ENCODE measurements at places on chromosomes 3 and 15.

DNA sequence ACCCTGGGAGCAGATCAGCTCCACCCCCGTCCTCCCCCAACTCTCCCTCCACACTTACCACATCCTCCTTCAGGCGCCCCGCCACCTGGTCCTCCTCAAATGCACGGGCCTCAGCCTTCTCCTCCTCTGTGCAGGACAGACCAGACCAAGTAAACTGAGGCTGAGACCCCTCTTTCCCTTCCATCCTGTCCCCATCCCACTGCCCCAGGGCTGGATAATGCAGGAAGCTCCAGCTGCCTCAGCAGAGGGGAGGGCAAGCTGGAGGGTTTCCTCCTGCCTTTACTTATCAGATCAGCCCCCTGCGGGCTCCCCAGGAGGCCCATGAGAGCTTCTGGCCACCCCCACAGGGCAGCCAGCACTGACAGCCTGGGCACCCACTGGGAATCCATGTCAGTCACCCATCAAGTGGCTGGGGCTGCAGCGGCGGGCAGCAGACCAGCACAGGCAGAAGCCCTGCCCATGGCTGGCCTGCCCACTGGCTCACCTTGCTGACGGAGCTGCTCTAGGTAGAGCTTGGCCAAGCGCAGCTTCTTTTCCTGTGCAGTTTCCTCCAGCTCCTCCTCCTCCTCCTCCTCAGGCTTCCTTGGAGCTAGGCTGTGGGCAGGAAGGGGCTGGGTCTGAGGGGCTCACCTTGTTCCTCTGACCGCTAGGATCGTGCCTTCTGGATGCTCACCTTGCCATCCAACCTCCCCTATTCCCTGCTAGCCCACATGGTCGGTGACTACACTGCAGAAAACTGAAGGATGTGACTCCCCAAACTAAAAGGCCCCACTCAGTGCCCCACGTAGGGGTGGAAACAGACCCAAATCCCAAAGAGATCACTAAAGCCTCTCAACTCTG lies 3.9 kb downstream of the RRP9 start:
- no peak for DNase-seq

DNA sequence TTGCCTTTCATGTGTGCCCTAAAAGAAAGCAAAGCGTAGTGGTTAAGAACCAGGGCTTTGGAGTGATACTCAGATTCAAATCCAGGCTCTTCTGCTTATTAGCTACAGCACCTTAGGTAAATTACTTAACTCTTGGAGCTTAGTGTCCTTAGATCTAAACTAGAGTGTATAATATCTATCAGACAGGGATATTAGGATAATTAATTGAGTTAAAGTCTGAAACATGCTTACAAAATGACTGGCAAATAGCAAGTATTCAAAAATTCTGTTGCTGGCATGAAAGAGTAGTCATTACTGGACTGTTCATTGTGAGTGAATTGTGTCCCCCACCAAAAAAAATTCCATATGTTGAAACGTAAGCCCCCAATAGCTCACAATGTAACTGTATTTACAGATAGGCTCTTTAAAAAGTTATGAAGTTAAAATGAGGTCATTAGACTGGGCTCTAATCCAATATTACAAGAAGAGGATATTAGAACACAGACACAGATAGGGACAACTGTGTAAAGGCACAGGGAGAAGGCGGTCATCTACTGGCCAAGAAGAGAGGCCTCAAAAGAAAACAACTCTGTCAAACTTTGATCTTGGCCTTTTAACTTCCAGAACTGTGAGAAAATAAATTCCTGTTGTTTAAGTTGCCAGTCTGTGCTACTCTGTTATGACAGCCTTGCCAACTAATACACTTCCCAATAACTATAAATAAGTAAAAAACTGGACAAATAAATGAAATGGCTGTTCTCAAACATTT lies 60.4 kb upstream of the LRRC3B start:
- DNase-seq, result no peak

DNA sequence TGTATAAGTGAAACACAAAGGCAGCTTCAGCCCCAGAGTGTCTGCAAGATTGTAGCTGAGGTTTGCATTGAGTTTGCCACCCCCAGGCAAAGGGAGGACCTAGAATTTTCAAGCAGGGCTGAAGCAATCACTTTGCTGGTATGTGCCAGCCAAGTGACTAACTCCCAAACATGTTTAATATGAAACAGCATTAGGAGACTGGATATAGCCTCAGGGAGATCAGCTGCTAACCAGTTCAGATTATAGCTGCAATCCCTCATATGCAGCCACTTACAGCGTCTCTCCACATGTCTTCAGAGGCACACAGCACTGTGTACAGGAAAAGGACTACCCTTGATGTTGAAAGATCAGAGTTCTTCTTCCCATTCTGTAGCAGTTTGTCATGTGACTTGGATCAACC lies 38.4 kb upstream of the PPP2R3A start:
- DNase-seq, result no peak

DNA sequence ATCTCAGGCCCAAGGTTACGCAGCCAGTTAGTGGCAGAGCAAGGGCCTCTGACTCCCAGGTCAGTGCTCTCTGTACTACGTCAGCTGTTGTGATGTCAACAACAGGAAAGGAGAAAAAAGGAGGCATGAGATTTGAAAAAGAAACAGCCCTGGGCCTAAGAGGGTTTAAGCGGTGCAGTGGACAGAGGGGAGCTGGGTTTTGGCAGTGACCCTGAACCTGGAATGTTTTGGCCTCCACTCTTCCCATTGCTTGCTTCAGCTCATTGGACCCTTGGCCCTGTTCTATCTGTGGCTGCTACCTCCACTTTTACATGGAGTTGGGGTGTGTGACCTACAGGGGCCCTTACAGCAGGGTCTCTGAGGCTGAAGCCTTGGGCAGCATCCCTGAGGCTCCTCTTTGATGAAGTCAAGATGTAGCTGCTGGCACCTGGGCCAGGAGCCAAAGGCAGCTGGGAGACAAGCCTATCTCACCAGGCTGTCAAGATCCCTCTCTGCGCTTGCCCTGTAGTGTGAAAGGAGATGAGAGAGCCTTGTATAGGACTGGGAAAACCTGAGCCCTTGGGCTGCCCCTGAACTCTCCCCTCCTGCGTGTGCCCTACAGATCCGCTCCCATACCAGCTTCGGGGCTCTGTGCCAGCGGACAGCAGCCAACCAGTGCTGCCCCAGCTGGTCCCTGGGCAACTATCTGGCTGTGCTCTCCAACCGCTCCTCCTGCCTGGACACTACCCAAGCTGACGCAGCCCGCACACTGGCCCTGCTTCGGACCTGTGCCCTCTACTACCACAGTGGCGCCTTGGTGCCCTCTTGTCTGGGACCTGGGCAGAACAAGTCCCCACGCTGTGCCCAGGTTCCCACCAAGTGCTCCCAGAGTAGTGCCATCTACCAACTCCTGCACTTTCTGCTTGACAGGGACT lies 8.7 kb downstream of the DISP2 start:
- DNase-seq, result no peak

DNA sequence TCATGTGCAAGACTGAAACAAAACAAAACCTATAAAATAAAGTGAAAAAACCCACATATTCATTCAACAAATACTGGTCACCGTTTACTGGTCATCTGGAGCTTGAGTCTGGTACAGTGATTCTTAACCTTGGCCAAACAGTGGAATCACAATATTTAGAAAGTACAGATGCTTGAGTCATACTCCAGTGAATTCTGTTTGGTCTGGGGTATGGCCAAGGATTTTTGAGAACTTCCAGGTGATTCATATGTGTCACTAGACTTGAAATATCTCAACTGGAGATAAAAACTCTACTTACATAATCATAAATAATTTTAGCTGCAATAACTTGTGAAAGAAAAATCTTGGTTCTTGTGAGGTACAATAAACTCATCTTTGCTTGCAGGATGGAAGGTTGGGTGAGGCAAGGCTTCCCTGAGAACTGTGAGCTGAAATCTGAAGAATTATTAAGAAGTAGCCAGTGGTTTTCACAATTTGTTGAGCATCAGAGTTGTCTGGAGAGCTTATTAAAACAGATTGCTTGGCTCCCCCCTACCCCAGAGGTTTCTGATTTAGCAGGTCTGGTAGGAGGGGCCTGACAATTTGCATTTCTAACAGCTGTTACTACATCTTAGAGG lies 9.6 kb downstream of the NEK11 start:
- DNase-seq, result no peak

DNA sequence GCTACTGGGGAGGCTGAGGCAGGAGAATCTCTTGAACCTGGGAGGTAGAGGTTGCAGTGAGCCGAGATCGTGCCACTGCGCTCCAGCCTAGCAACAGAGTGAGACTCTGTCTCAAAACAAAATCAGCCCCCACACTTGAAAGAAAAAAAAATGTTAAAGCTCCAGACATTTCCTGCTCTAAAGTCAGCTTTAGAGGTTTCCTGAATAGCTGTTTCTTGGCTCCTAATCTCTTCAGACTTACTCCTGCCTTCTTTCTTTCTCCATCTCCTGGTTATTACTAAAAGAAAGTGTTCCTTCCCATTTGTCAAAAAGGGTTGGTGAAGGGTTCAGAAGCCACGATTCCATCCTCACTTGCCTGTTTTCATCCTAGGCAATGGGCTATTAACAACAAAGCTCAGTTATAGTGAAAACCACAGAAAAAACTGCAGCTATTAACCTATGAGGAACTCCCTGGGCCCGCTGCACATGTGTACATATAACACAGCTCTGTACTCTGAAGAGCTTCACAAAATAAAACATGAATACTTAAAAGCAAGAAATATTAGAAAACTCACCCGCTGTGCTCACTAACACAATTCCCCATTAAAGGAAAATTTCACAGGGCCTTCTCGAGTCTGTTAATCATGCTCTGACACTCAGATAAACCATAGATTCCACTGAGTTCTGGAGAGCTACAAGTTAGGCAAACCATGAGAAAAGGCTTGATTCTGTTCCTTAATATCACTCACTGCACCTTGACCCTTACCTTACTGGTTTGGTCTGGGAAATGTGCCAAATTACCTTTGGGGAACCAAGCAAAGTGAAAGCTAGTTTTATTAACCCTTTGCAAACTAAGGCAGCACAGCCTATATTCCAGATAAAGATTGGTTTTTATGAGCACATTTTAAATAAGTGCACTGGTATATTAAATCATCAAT lies 89.9 kb upstream of the TSPAN3 start:
- no peak for DNase-seq

- DNase-seq, result no peak
These were observed 44.9 kb downstream of the GOLGA6L2 start for GRCh38 chr15:23402140-23402539.

DNA sequence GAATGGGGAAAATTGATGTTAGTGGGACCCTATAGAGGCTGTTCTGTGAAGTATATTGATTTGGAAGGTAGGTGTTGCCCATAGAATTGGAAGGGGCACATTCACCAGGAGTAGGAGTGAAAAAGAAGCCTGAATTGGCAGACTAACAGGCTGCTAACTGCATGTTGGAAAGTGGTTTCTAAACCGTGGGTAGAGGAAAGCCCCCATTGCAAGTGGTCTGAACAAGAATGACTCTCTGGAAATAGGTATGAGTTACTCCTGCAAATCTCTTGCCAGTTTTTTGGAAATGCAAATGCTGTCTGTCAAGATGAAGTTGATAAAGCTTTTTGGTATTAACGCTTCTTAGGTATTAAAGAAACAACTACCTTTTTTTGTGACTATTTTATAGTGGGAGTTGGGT lies 3.5 kb downstream of the UBE2E1 start:
- no peak for DNase-seq

- DNase-seq, result no peak
These were observed 32.6 kb downstream of the MAP2K5 start for GRCh38 chr15:67575039-67575502.

- no peak for DNase-seq
These were observed 16.2 kb upstream of the ABI3BP start for GRCh38 chr3:101009386-101009785.

DNA sequence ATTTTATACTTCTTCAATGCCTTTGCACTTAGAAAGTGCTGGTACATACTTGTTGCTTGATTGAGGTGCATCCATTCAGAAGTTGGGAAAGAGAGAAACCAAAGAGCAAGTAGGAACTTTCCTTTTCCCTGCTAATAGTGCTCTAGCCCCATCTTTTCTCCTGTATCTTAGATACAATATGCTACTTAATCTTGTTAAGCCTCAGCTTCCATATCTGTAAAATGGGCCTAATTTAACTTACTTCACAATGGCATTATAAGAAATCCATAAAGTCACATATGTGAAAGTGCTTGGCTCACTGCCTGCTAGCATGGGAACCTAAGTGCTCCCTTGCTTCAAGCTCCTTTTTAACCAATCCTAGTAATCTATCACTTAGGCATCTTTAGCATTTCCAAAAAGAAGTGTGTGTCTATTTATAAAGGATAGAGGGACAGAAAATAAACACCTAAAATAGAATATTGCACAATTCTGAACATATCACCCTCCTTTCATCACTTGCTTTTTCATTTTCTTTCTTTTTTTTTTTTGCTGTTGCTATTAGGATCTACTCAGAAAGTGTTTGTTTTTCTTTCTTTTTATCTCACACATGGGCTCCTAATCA lies 28.1 kb downstream of the KCNAB1 start:
- no peak for DNase-seq

DNA sequence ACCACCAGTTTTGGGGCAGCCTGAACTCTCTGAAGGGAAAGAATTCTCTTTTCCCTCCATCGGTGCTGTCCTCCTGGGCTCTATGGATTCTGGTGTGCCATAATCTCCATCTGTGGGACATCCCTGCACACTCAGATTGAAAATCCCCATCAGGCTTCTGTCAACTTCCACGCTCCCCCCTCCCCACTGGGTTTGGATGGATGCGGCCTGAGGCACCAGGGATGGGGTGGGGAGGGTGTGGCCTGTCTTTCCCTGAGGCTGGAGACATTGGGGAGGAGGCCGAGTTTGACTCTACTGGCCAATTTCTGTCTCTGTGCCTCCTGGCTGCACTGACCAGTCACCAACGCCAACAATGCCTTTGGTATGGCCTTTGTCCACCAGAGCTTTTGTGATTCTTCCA lies 16.3 kb upstream of the FBLN2 start:
- no peak for DNase-seq

GRCh38 chr15:75195122-75195765 lies 6.4 kb upstream of the C15orf39 start:
- DNase-seq, result no peak

DNA sequence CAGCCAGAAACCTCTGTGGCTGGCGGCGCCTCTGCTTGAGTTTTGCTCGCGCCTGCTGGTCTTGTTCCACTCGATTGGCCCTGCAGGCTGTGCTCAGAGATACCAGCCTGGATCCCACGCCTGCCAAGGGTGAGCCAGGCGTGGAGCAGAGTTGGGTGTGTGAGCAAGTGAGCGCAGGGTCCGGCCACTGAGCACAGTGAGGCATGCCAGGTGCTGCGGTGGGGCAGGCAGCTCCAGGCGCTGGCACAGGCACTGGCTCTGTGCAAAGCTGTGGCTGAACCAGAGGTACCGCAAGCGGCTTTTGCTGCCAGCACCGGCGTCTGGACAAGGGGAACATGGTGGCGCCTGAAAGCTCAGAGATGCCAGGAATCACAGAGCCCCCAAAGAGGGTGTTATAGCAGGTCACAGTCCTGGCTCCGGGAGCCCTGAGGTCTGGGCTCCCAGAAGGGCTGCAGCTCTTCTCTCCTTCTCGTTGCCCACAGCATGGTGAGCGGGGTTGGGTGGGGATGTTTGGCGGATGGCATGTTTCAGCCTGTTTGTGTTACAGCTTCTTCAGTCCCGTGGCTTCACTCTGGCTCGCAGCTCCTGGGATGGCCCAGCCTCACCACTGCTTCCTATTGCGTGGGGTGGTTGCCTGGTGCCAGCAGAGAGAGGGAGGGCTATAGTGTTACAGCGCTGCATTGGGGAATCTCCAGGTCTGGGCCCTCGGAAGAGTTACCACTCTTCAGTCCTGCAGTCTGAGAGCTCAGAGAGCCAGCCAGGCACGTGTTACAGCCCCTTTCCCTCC lies 73.9 kb downstream of the NR1D2 start:
- no peak for DNase-seq

- no peak for DNase-seq
These were observed 52.5 kb downstream of the GRK7 start for GRCh38 chr3:141815667-141816066.

All from GM10248 (cell line).